ENCODE measurements at places on chromosomes 3 and 15. TPM values are rescaled to one million over a fixed set of nuclear protein-coding genes. Genes with fewer than 3 reads are reported as not detected.

GRCh38 chr15:70321172-70321819 is 223.6 kb upstream of the TLE3 start:
- H3K36me3 ChIP-seq, result no peaks in the 10 kb centered on the region
- H3K27me3 ChIP-seq, result no peaks in the 10 kb centered on the region
- no peak overlapping the region for H3K27ac ChIP-seq

DNA sequence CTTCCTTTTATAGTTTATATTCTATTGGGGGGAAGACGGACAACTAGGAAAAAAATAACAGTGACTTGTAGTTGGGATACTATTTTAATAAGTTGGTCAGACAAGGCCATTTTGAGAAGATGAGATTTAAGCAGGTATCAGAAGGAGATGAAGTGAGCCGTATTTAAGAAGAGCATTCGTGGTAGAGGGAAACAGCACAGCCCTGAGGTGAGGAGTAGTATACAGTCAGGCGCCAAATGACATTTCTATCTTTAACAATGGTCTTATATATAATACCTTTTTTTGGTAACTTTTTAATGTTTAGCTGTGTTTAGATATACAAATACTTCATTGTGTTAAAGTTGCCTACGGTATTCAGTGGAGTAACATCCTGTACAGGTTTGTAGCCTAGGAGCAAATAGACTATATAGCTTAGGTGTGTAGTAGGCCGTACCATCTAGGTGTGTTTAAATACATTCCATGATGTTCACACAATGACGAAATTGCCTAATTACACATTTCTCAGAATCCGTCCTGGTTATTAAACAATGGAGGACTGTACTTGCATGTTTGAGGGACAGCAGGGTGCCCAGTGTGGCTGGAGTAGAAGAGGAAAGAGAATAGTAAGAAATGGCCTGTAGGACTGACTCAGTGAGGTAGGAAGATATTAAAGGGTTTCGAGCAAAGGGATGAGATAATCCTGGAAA is 1.6 kb downstream of the NKTR start:
- DNase-seq, result no peak
- H3K4me3 ChIP-seq, result no peak overlapping the region
- no peaks in the 10 kb centered on the region for H3K36me3 ChIP-seq
- H3K4me1 ChIP-seq, result peaks cover 19% of the 10 kb centered on the region
- no peak overlapping the region for H3K27ac ChIP-seq
- H3K27me3 ChIP-seq, result no peaks in the 10 kb centered on the region

GRCh38 chr3:51500632-51501131 is 867 bp upstream of the DCAF1 start:
- no peak overlapping the region for H3K4me3 ChIP-seq
- H3K4me1 ChIP-seq, result peaks cover 7% of the 10 kb centered on the region
- no peaks in the 10 kb centered on the region for H3K27me3 ChIP-seq
- peak overlapping the region; percentile 14 for H3K27ac ChIP-seq

DNA sequence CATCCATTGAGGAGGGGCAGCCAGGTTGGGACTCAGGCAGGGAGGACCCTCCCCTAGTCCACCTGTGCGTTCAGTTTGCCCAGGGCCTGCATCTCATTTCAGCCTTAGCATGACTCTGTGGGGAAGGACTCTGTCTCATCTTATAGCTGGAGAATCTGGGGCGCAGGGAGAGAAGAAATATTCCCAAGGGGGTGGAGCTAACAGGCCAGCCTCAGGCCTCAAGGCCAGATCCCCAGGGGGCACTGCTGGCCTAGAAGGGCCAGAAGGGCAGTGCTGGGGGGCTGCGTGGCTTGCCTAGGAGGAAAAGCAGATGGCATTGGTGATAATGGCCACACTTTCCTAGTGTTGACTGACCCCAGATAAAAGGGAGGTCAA is 10.9 kb downstream of the AMOTL2 start:
- H3K27me3 ChIP-seq, result no peaks in the 10 kb centered on the region
- H3K27ac ChIP-seq, result peak overlapping the region; percentile 73
- no peak overlapping the region for H3K4me3 ChIP-seq
- H3K4me1 ChIP-seq, result peaks cover 97% of the 10 kb centered on the region

DNA sequence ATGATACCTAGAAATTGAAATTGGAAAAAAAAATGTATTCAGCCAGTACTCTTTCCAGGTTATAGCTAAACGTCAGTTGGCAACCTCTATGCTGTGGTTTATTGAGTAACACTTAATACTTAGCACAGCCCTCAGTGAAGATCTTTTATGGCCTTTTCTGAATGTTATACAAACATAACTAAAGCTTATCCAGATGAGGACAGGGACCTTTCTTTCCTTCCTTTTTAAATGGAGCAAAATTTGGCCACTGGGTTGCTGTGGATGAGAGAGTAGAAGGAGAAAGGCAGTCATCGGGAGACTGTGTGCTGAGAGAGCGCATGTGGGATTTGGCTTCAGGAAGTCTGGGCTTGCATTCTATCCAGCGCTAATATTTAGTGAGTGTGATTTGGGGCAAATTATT is 36.1 kb downstream of the IGF1R start:
- H3K4me1 ChIP-seq, result peaks cover 55% of the 10 kb centered on the region
- DNase-seq, result no peak
- H3K27me3 ChIP-seq, result no peaks in the 10 kb centered on the region

- no peaks in the 10 kb centered on the region for H3K27me3 ChIP-seq
- no peak overlapping the region for H3K4me3 ChIP-seq
- H3K27ac ChIP-seq, result no peak overlapping the region
- no peaks in the 10 kb centered on the region for H3K4me1 ChIP-seq
- DNase-seq, result no peak
Observed at GRCh38 chr3:137709011-137709601, 55.0 kb upstream of the SOX14 start.

DNA sequence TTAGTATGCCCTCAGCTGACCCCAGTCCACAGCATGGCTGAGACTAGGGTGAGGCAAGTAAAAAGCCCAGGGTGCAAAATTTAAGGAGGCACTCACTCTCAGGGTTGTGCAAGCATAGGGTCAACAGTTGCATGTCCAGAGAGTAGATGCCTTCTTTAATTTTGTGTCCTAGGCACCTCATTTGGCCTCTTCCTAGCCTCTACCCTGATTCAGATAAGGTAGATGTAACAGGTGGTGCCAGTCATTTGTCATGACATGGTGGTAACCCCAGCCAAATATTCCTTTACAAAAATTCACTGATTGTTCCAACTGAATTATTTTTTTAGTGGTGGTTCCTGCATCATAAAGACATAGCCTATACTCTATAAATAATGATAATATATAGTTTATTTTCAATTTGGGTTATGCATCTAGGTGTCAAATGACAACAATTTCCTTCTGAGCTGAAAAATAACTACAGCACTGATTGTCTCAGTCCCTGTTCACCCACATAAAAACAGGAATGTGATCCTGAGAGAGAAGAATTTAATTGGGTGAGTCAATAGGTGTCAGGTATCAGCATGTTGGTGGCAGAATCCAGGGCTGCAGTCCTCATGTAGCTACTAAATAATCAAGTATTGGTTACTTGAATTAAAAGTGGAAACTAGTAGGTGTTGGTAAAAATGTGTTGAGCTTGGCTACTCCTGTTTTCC is 44.2 kb upstream of the TIPARP start:
- H3K27ac ChIP-seq, result peak overlapping the region; percentile 77
- H3K4me1 ChIP-seq, result peaks cover 75% of the 10 kb centered on the region
- no peaks in the 10 kb centered on the region for H3K27me3 ChIP-seq

DNA sequence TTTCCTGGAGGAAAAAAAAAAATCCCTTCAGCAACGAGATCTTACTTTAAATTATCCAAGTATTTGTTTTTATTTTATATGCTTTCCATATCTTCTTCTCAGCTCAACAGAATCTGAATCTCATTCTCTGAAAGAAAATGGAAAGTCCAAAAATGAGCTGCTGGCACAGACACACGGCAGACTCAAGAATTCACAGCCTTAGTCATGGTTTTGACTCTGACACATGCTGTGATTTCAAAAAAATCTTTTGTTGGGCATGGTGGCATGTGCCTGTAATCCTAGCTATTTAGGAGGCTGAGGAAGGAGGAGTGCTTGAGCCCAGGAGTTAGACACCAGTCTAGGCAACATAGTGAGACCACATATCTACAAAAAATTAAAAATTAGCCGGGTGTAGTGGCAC is 565.0 kb downstream of the MAGI1 start:
- H3K27me3 ChIP-seq, result no peaks in the 10 kb centered on the region
- H3K36me3 ChIP-seq, result no peaks in the 10 kb centered on the region
- no peak overlapping the region for H3K4me3 ChIP-seq
- no peaks in the 10 kb centered on the region for H3K4me1 ChIP-seq
- no peak overlapping the region for H3K27ac ChIP-seq

- no peak for DNase-seq
- no peak overlapping the region for H3K4me3 ChIP-seq
- H3K36me3 ChIP-seq, result no peaks in the 10 kb centered on the region
- H3K27me3 ChIP-seq, result no peaks in the 10 kb centered on the region
- peaks cover 52% of the 10 kb centered on the region for H3K4me1 ChIP-seq
Observed at GRCh38 chr15:98737721-98738120, 89.4 kb downstream of the IGF1R start.

DNA sequence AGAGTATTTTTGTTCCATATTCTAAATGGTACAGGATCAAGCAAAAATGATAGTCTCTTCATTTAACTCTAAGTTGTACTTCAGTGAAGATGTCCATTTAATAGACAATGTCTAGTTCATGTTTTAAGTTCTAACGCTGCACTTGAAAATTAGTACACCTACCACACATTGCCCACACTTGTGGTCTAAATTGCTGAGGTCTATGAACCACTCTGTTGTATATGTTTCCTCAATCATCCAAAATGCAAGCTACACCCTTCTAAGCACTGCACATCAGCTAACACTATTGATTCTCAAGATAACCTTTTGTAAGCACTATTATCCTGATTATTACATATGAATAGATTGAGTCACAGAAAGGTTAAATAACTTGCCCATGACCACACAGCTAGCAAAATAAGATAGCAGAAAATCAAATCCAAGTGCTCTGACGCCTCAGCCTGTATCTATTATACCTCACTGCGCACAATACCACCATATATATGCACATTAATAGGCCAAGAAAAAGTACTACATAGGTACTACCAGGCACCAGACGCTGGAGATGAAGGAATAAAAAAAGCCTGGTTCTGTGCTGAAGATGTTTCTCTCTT is 6.4 kb downstream of the GOLIM4 start:
- no peak overlapping the region for H3K4me3 ChIP-seq
- no peaks in the 10 kb centered on the region for H3K36me3 ChIP-seq
- no peak overlapping the region for H3K27ac ChIP-seq
- no peak for DNase-seq
- H3K27me3 ChIP-seq, result no peaks in the 10 kb centered on the region

- no peak for DNase-seq
- peak overlapping the region; percentile 85 for H3K27ac ChIP-seq
- H3K36me3 ChIP-seq, result no peaks in the 10 kb centered on the region
- no peak overlapping the region for H3K4me3 ChIP-seq
Observed at GRCh38 chr3:12190221-12190807, 31.6 kb upstream of the TIMP4 start.

DNA sequence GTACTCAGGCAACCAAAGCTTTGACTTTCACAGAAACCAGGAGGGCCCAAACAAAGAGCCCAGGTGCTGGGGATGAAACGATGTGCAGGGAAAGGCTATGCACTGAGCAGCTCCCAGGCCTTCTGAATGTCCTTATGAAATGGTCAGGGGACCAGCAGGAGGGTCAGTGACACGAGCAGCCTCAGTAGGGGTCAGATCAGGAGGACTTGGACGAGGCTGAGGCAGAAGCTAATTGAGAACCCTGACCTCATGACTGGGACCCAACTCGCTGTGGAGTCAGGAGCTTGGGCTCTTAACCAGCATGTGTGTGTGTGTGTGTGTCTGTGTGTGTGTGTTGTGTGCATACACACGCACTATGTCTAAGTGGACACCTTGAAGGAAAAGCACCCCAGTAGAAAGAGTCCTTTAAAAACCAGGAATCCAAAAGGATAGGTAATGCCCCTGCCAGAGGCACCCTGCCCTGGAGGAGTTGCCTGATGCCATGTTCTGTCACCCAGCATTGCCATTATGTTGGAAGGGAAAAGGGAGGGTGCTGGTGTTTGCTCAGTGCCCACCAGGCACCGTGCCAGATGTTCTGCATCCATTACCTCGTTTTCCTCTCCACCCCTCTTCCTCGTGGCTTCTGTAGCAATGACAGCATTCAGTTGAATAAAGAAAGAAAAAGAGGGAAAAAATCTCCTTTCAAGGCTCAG is 50.9 kb downstream of the CORO2B start:
- DNase-seq, result peak; percentile 42
- peaks cover 9% of the 10 kb centered on the region for H3K4me1 ChIP-seq
- no peak overlapping the region for H3K4me3 ChIP-seq
- no peaks in the 10 kb centered on the region for H3K36me3 ChIP-seq
- no peak overlapping the region for H3K27ac ChIP-seq

DNA sequence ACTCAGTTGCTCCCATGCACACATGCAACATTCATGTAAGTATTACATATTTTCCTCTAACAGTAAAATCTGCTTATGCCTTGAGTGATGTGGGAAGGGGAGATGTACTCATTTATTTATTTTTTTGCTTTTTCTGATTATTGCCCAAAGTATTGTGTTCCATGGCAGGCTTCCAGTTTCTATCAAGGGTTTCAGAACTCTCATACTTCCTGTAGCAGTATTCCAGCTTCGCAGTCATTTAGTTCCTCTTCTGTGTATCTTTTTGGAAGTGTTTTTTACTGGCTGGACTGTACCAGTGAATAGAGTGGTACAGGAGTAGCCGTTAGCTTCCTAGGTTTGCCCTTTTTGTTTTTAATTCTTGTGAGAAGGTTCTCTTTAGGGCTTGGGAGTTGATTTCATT is 26.9 kb downstream of the RAB11A start:
- H3K4me1 ChIP-seq, result no peaks in the 10 kb centered on the region
- no peak overlapping the region for H3K27ac ChIP-seq
- no peaks in the 10 kb centered on the region for H3K27me3 ChIP-seq

- no peak overlapping the region for H3K27ac ChIP-seq
- no peaks in the 10 kb centered on the region for H3K27me3 ChIP-seq
- H3K36me3 ChIP-seq, result no peaks in the 10 kb centered on the region
- DNase-seq, result no peak
Observed at GRCh38 chr15:39661776-39662175, 80.9 kb downstream of the THBS1 start.

GRCh38 chr3:152554980-152555379 is 280.0 kb upstream of the P2RY1 start:
- H3K36me3 ChIP-seq, result no peaks in the 10 kb centered on the region
- peak overlapping the region; percentile 17 for H3K27ac ChIP-seq
- H3K27me3 ChIP-seq, result no peaks in the 10 kb centered on the region

The CFAP100 gene
- total RNA-seq, result not detected

The MUC20 gene
- 18.4 TPM for total RNA-seq

The RTP1 gene
- total RNA-seq, result not detected

The DAZL gene
- total RNA-seq, result not detected

The MTMR10 gene
- total RNA-seq, result 64.8 TPM

The GOLGA6A gene
- not detected for total RNA-seq

The SH2D7 gene
- total RNA-seq, result not detected

The CXCR6 gene
- total RNA-seq, result 2.1 TPM
